ENCODE measurements at places on chromosomes 6 and 20. TPM values are rescaled to one million over a fixed set of nuclear protein-coding genes. Genes with fewer than 3 reads are reported as not detected.

CALHM5 gene
- total RNA-seq = 3.4 TPM

CALHM6 gene
- total RNA-seq = not detected

GUCA1A gene
- 0.21 TPM for total RNA-seq

SMIM26 gene
- total RNA-seq = 67.7 TPM

DACT2 gene
- total RNA-seq = not detected

CFAP61 gene
- total RNA-seq = not detected

PGC gene
- 0.53 TPM for total RNA-seq

NKX2-2 gene
- total RNA-seq = not detected

TCF19 gene
- total RNA-seq = 10.3 TPM

GPR63 gene
- total RNA-seq = 0.85 TPM

OXT gene
- not detected for total RNA-seq

GNAS-AS1 gene
- not detected for total RNA-seq

OLIG3 gene
- not detected for total RNA-seq

HLA-DRB5 gene
- total RNA-seq = 19.9 TPM

PRRT1 gene
- 1.4 TPM for total RNA-seq

PLN gene
- total RNA-seq = 129 TPM

SLC22A23 gene
- total RNA-seq = 42.0 TPM

MICB gene
- 0.11 TPM for total RNA-seq

EPHA7 gene
- 0.43 TPM for total RNA-seq

LIN28B gene
- not detected for total RNA-seq

SLC32A1 gene
- total RNA-seq = not detected

BNIP5 gene
- total RNA-seq = not detected

RPS6KA2 gene
- 196 TPM for total RNA-seq

MYO6 gene
- total RNA-seq = 3.7 TPM

EPPIN gene
- not detected for total RNA-seq

CYP24A1 gene
- total RNA-seq = not detected

SPAG4 gene
- total RNA-seq = 35.3 TPM

MUCL3 gene
- total RNA-seq = not detected

SYCP2L gene
- 0.32 TPM for total RNA-seq

LAMA5 gene
- total RNA-seq = 469 TPM

PTK6 gene
- total RNA-seq = not detected

MEA1 gene
- 61.1 TPM for total RNA-seq

MYH7B gene
- 4.7 TPM for total RNA-seq

DYNLRB1 gene
- total RNA-seq = 148 TPM

ELOVL4 gene
- total RNA-seq = 6.4 TPM

HLA-F gene
- 75.0 TPM for total RNA-seq

HCRTR2 gene
- total RNA-seq = not detected

SIRT5 gene
- total RNA-seq = 3.0 TPM

LRRC1 gene
- 16.3 TPM for total RNA-seq

ZNF831 gene
- 0.53 TPM for total RNA-seq

BPI gene
- total RNA-seq = not detected

ANGPT4 gene
- total RNA-seq = 5.7 TPM

C6orf141 gene
- total RNA-seq = not detected

Data from ascending aorta (tissue), 2 donors.